ENCODE measurements at places on chromosomes 5 and 9. TPM values are rescaled to one million over a fixed set of nuclear protein-coding genes. Genes with fewer than 3 reads are reported as not detected.

POU5F2 gene
- 0.01 TPM for polyA plus RNA-seq

UHRF2 gene
- polyA plus RNA-seq, result 22.3 TPM

SRA1 gene
- polyA plus RNA-seq, result 22.1 TPM

DNA sequence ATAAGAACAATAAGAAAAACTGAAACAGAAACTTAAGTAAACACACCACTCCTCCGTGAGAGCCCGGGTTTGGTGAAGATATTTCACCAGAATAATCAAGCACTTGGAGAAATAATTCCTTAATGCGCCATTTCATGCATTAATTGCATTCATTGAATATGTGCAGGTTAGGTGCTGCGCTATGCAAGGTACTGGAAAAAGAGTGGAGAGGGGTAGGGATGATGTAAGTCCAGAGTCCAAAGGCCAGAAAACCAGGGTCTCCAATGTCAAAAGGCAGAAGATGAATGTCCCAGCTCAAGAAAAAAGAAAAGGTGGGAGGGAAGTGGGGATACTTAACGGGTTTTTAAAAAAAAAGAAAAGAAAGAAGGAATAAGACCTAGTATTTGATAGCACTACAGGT is 669 bp upstream of the ZFP37 start:
- no peak for DNase-seq

- DNase-seq, result no peak
Measured at GRCh38 chr5:143002459-143003327, 232.5 kb downstream of the ARHGAP26 start.
